Frontal cortex (tissue), 4 donors: ENCODE measurements at places on chromosomes 13 and 19. TPM values are rescaled to one million over a fixed set of nuclear protein-coding genes. Genes with fewer than 3 reads are reported as not detected.

DNA sequence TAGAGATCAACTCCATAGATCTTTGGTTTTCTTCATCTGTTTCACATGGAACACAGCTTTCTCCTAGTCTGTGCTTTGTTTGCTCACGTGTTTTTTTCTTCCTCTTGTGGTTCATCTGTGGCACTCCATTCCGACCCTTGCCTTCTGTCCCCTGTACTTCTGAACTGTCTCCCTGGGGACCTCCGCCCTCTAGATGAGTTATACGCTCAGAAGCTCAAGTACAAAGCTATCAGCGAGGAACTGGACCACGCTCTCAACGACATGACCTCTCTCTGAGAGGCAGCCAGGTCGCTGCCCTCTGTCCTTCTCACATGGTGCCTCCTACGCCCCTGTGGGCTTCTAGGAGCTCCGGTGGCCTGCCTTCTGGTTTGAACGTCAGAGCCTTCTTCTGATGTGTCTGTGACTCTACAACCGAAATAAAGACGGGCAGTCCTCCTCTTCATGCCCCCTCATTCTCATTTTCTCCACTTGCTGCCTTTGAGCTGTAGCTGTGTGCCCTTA lies 16.6 kb upstream of the RAB8A start:
- DNase-seq, result no peak

DNA sequence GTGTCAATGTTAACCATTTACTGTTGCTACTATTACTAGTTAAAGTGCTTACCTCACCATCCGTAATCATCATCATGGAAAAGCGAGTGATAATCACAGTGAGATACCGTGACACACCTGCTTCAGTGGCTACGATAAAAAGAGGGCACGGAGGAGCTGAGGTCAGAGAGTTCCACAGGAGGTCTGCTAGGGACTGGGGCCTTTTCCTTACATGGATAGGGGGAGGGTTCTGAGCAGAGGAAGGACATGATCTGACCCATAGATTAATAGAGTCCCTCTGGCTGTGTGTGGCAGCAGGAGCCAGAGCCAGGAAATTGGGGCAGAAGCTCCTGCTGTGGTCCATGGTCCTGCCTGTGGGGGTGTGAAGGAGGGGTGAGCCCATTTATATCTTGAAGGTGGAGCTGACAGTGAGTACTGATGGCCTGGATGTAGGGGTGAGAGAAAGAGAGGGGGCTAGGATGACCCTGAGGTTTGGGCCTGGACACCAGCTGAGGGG lies 136.7 kb downstream of the SIPA1L3 start:
- DNase-seq, result no peak

GRCh38 chr19:6412447-6413091 lies 12.0 kb downstream of the KHSRP start:
- peak; percentile 27 for DNase-seq

GRCh38 chr13:36858290-36858689 lies 39.3 kb downstream of the RFXAP start:
- DNase-seq, result peak; percentile 27

The CGB3 gene
- total RNA-seq, result not detected

The IGFL3 gene
- not detected for total RNA-seq

The SBK2 gene
- total RNA-seq, result 0.41 TPM

The ZNF98 gene
- 3.7 TPM for total RNA-seq

The KIR2DL3 gene
- not detected for total RNA-seq
